Fibroblast of skin of back (primary cell): ENCODE measurements at places on chromosomes 7 and 10.

DNA sequence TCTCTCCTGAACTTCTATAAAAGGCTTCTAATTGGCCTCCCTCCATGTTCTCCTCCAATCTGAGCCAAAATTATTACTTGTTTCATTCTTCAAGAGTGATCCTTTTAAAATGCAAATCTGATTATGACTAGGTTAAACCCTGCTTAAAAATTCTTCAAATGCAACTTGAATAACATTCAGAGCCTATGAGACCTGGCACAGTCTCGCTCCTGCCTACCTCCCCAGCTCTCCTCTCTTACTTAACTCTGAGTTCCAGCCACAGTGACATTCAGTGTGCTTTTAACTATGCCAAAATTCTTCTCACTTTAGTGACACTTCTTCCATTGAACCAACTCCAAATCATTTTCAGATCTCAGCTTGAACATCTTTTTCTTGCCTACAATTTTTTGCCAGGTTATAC lies 68.8 kb downstream of the TMEM168 start:
- no peak for DNase-seq

DNA sequence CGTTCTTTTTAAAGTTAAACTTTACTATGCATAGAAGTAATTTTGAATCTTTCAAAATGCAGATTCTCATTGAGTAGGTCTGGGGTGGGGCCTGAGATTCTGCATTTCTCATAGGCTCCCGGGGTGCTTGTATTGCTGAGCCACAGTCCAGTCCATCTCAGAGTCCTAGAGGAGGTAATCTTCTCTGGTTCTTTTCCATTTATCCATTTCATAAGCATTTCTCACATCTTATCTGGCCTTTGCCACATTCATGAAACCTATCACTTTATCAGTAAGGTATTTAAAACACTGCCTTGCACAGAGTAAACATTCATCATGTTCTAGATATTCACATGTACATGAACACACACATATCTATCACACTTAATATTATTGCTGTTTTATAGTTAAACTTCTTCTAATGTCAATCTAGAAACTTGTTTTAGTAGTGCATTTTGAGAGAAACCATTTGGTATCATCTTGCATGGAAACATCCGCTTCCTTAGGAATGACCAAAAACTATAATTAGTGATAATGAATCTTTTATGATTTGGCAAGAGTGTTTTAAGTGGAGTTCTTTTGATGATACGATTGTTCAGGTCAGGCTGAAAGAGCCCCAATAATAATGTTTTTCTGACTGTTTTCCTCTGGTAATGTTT lies 12.0 kb downstream of the GNAI1 start:
- DNase-seq: no peak

DNA sequence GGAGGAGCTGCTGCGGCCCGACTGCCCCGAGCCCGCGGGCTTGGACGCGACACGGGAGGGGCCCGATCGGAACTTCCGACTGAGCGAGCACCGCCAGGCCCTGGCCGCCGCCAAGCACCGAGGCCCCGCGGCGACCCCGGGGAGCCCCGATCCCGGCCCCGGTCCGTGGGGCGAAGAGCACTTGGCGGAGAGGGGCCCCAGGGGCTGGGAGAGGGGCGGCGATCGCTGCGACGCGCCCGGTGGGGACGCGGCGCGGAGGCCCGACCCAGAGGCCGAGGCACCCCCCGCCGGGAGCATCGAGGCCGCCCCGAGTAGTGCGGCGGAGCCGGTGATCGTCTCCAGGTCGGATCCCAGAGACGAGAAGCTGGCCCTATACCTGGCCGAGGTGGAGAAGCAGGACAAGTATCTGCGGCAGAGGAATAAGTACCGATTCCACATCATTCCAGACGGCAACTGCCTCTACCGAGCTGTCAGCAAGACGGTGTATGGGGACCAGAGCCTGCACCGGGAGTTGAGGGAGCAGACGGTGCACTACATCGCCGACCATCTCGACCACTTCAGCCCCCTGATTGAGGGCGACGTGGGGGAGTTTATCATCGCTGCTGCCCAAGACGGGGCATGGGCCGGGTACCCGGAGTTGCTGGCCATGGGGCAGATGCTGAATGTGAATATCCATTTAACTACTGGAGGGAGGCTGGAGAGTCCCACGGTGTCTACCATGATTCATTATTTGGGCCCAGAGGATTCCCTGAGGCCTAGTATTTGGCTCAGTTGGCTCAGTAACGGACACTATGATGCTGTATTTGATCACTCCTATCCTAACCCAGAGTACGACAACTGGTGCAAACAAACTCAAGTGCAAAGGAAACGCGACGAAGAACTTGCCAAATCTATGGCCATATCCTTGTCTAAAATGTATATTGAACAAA lies 1.4 kb downstream of the OTUD1 start:
- DNase-seq: peak; percentile 32

DNA sequence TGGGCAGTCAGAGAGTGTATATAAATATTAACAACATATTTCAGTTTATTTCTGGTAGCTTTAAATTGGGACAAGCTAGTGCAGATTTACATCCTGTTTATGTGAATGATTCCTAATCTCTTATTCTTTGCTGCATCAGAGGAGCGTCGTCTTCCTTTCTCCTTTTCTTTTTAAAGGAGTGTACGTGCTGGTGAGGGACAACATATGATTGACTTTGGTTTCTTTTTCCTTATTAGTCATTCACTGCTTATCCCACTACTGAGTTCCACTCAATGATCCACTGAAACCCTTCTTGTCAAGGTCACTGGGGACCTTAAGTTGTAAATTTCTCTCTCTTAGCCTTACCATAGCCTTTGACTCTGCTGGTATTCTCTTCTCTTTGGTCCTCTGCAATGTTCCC lies 116.3 kb downstream of the EXOC4 start:
- DNase-seq: peak; percentile 16
